EL (cell line): ENCODE measurements at places on chromosomes 16 and 17.

- DNase-seq, result no peak
These were observed 3.9 kb upstream of the WFIKKN2 start for GRCh38 chr17:50831471-50831928.

DNA sequence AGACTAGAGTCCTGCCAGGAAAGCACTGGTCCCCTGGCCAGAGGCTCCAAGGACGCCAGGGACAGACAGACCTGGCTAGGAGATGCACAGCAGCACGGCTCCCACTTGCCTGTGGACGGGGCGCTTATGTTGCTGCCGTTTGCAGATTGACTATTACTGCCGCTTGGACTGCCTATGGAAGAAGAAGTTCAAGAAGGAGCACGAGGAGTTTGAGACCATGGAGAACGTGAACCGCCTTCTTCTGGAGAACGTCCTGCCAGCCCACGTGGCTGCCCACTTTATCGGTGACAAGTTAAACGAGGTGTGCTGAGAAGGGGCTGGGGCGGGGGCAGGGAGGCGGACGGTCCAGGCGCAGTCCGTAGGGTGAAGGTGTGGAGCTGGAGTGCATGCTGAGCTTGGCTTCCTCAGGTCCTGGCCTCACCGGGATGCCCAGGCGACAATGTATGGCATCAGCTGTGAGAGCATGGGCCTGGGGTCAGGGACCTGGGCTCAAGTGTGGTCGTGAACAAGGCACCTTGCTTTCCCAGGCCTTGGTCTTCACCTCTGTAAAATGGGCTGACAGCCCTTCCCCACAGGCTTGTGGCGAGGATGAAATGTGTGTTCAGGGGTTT is 45.6 kb downstream of the ADCY7 start:
- no peak for DNase-seq

DNA sequence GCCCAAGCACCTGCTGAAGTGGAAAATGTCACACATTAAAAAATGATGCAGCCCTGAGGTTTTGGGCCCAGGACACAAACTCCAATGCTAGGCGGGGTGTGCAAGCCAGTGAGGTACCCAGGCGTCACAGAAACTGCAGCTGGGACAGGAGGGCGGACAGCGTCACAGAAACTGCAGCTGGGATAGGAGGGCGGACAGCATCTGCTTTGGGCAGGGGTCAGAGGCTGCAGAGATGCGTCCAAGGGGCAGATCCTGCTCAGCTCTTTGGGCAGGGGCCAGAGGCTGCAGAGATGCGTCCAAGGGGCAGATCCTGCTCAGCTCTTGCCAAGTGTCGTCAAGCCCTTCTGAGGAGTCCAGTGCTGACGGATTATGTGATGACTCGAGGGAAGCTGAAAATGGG is 43.9 kb upstream of the RCVRN start:
- no peak for DNase-seq

DNA sequence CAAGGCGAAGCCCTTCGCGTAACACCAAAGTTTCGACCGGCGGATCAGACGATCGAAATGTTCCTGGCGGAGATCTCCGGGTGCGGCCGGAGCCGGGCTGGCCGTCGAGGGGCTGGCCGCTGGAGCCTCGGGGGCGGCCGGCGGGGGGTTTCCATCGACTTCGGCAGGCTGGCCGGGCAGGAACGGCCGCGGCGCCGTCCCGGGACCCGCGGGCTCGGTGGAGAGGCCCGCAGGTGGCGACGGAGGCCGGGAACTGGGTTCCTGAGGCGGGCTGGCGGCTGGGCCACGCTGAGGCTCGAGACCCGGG is 1.1 kb downstream of the EPOP start:
- DNase-seq, result peak; percentile 38

- DNase-seq, result peak; percentile 33
These were observed 858 bp downstream of the MMD start for GRCh38 chr17:55420776-55421178.

DNA sequence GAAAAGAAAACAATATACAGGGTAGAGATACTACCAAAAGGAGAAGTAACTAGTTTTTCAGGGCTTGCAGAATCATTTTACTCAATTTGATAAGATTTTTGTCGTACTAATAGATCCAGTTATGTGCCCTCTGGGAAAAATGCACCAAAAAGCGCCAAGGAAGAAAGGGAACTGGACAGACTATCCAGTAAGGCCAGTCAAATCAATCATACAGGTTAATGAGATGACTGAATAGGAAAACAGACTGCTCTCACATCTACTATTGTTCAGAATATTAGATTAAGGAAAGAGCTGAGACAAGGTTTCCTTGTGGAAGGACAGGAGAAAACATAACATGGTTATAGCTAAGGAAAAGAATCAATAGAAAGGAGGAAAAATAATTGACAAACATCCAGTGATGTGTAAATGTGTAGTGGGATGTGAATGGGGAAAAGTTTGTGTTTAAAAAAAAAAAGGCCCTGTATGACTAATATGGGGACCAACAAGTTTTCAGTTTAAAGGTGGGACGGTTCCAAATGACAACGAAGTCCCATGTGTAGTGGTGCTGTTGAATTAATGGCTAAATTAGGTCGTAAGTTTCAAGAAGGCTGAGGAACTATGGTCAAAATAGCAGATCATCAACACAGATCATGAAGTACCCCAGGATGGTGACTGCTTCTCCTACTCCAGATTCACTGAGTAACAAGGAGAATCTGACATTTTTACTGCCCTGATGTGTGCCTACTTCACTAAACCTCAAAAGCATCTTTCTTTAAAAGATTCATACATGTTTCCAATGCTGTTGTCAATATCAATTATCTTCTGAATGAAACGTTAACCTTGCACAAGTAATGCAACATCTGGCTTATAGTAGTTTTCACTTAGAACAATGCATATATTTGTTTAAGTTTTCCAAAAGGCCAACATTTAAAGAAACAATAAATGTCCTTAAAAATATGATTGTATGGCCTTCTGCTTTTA is 40.7 kb downstream of the BRIP1 start:
- no peak for DNase-seq

DNA sequence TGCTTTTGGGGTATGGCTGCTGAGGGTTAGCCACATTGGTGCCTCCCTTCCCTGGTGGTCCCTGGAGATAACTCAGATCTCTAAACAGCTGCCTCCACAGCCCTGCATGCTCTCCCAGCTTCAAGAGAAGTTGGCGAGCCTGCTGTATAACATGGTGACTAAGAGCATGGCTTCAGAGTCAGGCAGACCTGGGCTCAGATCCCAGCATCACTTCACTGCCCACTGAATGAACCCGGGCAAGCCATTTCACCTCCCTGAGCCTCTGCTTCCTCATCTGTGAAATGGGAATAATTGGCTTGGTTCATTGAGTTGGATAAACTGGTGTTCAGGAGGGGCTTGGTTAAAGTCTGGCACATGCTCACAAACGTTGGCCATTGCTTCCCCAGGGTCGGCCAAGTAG is 16.6 kb downstream of the KIF1C start:
- no peak for DNase-seq

GRCh38 chr17:43014020-43014648 is 7.5 kb downstream of the IFI35 start:
- DNase-seq, result no peak

- DNase-seq, result no peak
These were observed 9.7 kb downstream of the CDRT4 start for GRCh38 chr17:15457723-15458094.

DNA sequence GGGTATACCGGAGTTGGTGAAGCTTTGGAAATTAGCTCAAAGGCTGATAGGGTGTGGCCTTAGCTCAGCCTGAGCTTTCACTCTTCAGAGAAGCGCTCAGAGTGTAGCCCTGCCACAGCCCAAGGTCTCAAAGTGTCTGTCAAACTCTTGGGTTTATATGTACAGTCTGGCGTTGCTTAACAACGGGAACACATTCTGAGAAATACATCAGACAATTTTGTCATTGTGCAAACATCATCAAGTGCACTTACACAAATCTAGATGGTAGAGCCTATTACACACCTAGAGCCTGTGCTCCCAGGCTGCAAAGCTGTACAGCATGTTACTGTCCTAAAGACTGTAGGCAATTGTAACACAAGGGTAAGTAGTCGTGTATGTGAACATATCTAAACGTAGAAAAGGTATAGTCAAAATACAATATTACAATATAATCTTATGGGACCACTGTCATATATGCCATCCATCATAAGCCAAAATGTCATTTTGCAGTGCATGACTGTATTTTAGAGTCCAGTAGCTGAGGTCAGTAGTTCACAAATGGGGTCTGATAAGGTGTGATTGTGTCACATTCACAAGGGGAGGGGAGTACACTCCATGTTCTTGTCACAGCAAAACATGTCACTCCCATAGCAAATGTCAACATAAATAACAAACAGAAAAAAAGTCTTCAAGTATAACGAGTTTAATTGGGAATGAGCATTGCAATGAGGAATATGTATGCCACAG is 20.6 kb downstream of the CHAD start:
- DNase-seq, result no peak

GRCh38 chr16:69166221-69166833 is 20.6 kb upstream of the SNTB2 start:
- DNase-seq, result peak; percentile 69

GRCh38 chr17:45812102-45812501 is 28.0 kb downstream of the CRHR1 start:
- no peak for DNase-seq

GRCh38 chr17:82195675-82196672 is 16.7 kb downstream of the CCDC57 start:
- DNase-seq, result no peak

DNA sequence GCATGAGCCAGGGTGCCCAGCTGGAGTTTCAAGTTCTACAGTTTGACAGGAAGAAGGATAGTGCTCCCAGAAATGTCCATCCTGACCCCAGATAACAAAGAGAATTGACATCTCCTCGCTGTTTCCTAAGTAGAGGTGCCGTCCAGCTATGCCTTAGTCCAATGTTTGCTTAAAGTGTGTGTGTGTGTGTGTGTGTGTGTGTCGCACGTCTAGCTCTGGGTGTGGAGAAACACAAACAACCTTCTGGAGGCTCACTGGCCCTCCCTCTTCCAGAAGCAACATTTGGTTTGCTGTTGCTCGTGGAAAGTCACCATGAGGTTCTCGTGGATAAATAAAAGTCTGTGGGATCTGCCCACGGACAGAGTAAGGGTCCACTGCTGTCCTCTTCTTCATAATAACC is 22.1 kb downstream of the EMP2 start:
- DNase-seq, result no peak

DNA sequence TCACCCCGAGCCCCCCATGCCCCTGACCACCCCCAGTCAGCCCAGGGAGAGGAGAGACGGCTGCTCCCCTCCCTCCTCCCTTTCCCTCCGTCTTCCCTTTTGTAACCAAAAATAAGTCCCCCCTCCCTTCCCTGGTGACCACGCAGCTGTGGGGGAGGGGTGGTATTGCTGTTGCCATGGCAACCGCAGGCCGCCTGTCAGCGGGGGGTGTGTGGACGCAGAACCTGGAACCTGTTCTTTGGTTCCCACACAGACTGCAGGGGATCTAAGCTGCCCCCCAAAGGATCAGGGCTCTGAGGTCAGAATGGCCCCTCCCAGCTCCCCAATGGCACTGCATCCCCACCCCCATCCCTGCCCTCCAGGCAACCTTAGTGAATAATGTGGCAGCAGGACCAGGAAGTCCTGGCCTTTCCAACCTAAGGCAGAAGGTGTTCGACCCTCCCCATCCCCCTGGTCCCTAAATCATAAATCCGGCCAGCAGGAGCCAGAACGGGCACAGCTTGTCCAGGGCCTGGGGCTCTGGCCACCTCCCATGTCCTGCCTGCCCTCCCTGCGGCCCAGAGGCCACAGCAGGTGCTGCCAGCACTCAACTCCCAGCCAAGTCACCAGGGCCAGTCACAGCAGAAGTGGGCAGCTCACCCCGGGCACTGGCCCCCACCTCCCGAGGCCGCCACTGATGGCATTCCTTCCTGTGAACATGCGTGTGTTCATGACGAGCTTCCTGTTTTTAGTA is 12.0 kb downstream of the CA4 start:
- DNase-seq, result no peak

DNA sequence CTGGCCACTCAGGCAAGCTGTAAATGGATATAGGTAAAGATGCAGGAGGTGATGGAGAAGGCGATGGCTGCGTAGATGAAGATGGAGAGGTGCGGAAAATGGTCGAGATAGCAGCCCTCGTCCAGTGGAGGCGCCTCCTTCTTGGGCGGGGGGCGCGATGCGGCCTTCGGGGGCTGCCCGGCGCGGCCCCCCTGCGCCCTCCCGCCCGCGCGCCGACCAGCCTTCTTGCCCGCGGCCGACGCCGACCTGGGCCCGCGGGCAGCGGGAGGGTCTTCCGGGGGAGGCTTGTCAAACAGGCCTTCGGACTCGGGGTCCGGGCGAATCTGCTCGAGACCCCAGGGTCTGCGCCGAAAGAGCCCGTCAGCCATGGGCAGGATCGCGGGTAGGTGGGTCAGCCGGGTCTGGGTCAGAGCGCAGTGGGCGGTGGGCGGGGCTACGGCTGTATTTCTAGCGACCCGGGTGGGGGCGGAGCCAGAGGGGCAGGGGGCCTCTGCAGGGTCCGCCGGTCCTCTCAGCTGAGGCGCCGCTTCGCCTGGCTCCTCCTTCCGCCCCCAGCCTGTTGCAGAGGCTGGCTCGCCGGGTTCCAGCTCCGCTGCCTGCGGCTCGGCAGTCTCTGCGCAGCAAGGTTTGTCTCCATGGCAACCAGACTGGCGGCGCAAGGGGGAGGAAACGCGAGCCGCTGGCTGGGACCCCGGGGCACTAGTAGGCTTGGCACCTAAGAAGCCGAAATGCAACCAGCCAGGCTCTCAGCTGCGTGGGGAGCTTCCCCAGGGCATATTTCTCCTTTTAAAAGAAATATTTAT is 14.4 kb downstream of the MIS12 start:
- peak; percentile 90 for DNase-seq

- DNase-seq, result no peak
These were observed 33.4 kb downstream of the RAB11FIP4 start for GRCh38 chr17:31424944-31425281.

DNA sequence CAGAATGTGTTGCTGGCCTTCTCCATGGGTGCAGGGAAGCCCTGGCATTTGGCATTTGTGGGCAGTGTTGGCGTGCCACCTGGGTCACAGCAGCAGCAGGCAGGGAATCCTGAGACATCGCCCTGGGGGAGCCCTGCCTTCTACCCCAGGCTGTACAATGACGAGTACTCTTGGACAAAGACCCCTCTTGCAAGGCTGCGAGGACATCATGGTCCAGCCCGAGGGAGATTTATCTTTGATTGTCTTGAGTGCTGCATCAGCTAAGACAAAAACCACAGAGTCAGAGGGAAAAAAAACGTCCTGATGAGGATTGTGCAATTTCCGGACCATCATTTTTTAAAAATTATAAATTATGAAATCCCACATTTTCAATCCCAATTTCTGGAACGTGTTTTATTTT is 3.7 kb downstream of the CRISPLD2 start:
- peak; percentile 76 for DNase-seq
